Umbilical cord (tissue), 2 donors: ENCODE measurements at places on chromosomes 7 and 10. TPM values are rescaled to one million over a fixed set of nuclear protein-coding genes. Genes with fewer than 3 reads are reported as not detected.

C10orf62 gene
- total RNA-seq = 0.96 TPM

ZNF783 gene
- total RNA-seq = 15.9 TPM

SEM1 gene
- total RNA-seq = 59.7 TPM

PTPRZ1 gene
- total RNA-seq = 64.0 TPM

KCNK18 gene
- total RNA-seq = not detected

MYOZ1 gene
- total RNA-seq = 1.4 TPM

C7orf57 gene
- 1.2 TPM for total RNA-seq

MBL2 gene
- total RNA-seq = 1.2 TPM

GALNT17 gene
- total RNA-seq = 3.9 TPM

TMEM139 gene
- total RNA-seq = 0.72 TPM

EPHA1 gene
- 0.48 TPM for total RNA-seq

ANKRD61 gene
- not detected for total RNA-seq

DNAH11 gene
- 11.1 TPM for total RNA-seq

IFT22 gene
- total RNA-seq = 11.3 TPM

C10orf53 gene
- 1.2 TPM for total RNA-seq

PDE6C gene
- total RNA-seq = 1.2 TPM

CDK6 gene
- 118 TPM for total RNA-seq

ASAH2 gene
- 1.9 TPM for total RNA-seq

GIMAP1 gene
- 4.1 TPM for total RNA-seq

CHAT gene
- not detected for total RNA-seq

ASIC3 gene
- 2.2 TPM for total RNA-seq

GJC3 gene
- total RNA-seq = not detected

OR2A25 gene
- total RNA-seq = 7.9 TPM

CASP7 gene
- 22.9 TPM for total RNA-seq

MINDY3 gene
- total RNA-seq = 30.8 TPM

CYP2C9 gene
- total RNA-seq = 18.3 TPM

UCMA gene
- 3.9 TPM for total RNA-seq

SKIDA1 gene
- total RNA-seq = 10.1 TPM

ANKRD30A gene
- total RNA-seq = 0.72 TPM

PTPN20 gene
- 11.1 TPM for total RNA-seq

CRYGN gene
- total RNA-seq = not detected

SORBS1 gene
- 426 TPM for total RNA-seq

MSANTD7 gene
- total RNA-seq = 14.9 TPM

DNAJB12 gene
- total RNA-seq = 23.1 TPM

STAMBPL1 gene
- total RNA-seq = 25.5 TPM

ZNF467 gene
- total RNA-seq = 3.9 TPM

SPDYE5 gene
- total RNA-seq = 4.8 TPM

LIPN gene
- not detected for total RNA-seq

STEAP1 gene
- total RNA-seq = 3.9 TPM

MSMB gene
- not detected for total RNA-seq

SMARCD3 gene
- total RNA-seq = 59.0 TPM
